ENCODE measurements at places on chromosomes 12 and 14. TPM values are rescaled to one million over a fixed set of nuclear protein-coding genes. Genes with fewer than 3 reads are reported as not detected.

Gene SLC16A7
- 66.1 TPM for total RNA-seq

Gene CCNK
- total RNA-seq = 26.8 TPM

Gene RPS6KA5
- 4.6 TPM for total RNA-seq

Gene DENR
- 24.6 TPM for total RNA-seq

Gene PTGDR
- 1.8 TPM for total RNA-seq

Gene BIN2
- total RNA-seq = 2.3 TPM

Gene ANO4
- not detected for total RNA-seq

Gene AQP6
- total RNA-seq = not detected

Gene TAS2R50
- total RNA-seq = 4.6 TPM

Gene COCH
- 1.9 TPM for total RNA-seq

Gene LRRC43
- 1.5 TPM for total RNA-seq
